ENCODE measurements at places on chromosomes 12 and 14. TPM values are rescaled to one million over a fixed set of nuclear protein-coding genes. Genes with fewer than 3 reads are reported as not detected.
A peak's percentile ranks its signal among the peaks of the same experiment; 100 is the strongest.

The TMEM132D gene
- not detected for total RNA-seq

DNA sequence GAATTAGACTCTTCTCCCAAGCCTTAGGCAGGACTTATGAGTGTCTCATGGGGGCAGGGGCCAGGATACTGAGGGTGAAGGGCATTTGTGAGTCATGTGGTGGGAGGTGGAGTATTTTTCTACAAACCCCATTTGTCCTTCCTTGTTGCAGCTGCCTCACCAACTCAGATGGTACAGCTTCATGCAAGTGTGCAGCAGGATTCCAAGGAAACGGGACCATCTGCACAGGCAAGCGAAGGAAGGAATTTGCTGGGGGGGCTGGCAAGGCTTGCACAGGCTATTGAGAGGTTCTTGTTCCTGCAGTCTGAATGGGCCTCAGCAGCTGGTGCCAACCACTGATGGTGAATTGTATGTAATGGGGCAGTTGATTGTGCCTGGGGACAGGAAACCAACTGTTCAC, 125.1 kb downstream of the STAB2 start:
- DNase-seq, result no peak

The FERMT2 gene
- total RNA-seq, result 58.6 TPM

The PRPH gene
- not detected for total RNA-seq

GRCh38 chr12:104171785-104172569, 34.0 kb upstream of the NFYB start:
- no peak for DNase-seq

- no peak for DNase-seq
These were observed 43.7 kb upstream of the HECTD1 start for GRCh38 chr14:31251028-31251958.

- no peak for DNase-seq
These were observed 47.5 kb upstream of the NR1H4 start for GRCh38 chr12:100426145-100426544.

DNA sequence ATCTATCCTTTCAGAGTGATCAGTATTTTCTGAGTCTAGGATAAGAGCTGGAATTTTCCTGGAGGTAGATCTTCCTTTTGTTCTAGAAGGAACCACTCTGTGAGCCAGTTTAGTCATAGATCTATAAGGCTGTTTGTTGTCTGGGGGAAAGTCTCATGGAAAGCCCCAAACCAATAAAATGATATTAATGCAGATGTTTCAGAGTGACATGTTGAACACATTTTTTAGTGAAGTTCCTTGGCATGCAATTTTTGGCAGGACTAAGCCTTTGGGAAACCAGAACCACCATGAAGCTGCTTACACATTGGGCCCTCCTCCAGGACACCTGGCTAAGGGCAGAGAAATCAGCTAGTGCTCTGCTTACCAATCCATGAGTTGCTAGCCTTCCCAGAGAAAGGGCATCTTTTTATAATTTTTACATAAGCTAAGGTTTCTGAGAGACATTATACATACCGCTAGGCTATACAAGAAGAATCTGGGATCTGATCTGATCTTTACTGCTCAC, 101.5 kb upstream of the PCED1B start:
- no peak for DNase-seq

The FSCB gene
- total RNA-seq, result not detected

The CCDC60 gene
- total RNA-seq, result not detected

- no peak for DNase-seq
These were observed 549.7 kb upstream of the TMEM132C start for GRCh38 chr12:127717278-127717677.

- DNase-seq, result no peak
These were observed 718 bp upstream of the TROAP start for GRCh38 chr12:49322367-49322707.

- DNase-seq, result no peak
These were observed 205.9 kb downstream of the PHLDA1 start for GRCh38 chr12:75825686-75826085.

- DNase-seq, result no peak
These were observed 7.1 kb upstream of the CGRRF1 start for GRCh38 chr14:54502602-54503001.

GRCh38 chr12:70854881-70855568, 65.5 kb downstream of the PTPRR start:
- DNase-seq, result no peak

DNA sequence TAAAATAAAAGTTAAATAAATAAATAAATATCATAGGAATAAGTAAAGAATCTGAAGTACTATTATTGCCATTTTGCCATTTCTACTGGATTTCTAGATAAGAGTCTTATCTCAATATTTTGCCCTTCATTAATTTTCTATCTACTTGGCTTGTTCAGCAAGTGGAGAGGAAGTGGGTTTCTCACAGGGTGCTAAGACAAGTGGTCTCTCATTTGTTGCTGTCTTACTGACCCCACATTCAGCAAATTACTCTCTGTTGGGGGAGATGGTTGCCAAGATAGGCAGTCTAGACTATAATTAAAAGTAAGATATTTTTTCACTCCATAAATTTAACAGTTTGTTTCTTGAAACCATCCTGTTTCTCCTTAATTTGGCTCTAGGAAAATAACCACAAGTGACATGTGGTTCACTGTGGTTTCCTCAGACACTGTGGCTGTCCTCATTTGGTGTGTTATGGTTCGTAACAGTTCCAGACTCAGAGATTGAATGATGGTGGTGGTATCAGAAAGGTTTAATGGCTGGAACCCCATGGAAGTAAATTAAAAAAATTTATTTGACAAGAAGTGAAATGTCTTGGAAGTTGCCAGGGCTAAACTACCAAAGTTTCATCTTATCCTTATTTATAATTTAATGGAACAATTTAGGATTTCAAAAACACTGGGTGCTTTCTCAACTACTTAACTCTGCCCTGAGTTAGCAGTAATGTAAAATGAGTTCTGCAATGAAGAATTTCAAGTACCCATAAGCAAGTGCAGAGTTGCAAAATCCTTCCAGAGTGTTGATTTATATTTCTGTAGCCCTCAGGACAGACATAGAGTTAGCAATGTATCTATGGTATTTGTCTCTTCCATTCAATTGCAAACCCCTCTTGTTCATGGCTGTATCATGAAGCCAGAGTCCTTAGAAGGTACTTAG, 214.8 kb downstream of the MSRB3 start:
- no peak for DNase-seq

DNA sequence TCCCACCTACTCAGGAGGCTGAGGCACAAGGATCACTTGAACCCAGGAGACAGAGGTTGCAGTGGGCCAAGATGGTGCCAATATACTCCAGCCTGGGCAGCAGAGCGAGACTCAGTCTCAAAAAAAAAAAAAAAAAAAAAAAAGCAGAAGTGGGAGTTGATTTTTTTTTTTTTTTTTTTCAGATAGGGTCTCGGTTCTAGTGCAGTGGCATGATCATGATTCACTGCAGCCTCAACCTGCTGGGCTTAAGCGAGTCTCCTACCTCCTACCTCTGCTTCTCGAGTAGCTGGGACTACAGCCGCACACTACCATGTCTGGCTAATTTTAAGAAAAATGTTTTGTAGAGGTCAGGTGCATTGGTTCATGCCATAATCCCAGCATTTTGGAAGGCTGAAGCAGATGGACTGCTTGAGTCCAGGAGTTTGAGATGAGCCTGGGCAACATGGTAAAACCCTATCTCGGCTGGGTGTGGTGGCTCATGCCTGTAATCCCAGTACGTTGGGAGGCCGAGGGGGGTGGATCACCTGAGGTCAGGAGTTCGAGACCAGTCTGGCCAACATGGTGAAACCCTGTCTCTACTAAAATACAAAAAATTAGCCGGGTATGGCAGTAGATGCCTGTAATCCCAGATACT, 16.3 kb upstream of the HSP90AA1 start:
- no peak for DNase-seq

DNA sequence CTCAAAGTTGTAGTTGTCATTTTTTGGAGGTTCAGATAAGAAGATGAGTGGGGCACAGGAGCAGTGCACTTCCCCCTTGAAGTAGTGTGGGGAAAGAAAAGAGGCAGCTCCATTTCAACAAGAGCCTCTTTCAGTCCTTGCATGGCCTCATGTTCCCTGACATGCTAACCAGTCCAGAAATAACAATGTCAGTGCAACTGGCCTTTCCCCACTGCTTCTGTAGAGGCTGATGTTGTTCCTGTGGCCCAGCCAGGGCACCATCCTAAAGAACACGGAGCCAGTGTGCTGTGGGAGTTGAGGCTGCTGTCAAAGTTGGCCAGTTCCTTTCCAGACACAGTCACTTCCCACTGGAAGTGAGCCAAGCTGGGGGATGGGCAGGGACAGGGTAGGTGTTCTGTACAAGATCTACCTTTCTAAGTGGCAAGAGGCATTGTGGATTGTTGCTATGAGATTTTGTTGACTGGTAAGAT, 77.7 kb upstream of the SLC38A2 start:
- peak; percentile 62 for DNase-seq

- DNase-seq, result no peak
These were observed 19.5 kb downstream of the FIGNL2 start for GRCh38 chr12:51829011-51829481.

GRCh38 chr12:13864081-13864673, 117.2 kb downstream of the GRIN2B start:
- DNase-seq, result peak; percentile 79

The AKAP5 gene
- total RNA-seq, result 0.22 TPM

The TAPBPL gene
- total RNA-seq, result 6.5 TPM

The ACOT4 gene
- total RNA-seq, result 0.99 TPM

The TAS2R19 gene
- 2.6 TPM for total RNA-seq

GRCh38 chr12:124829708-124830304, 33.9 kb downstream of the SCARB1 start:
- no peak for DNase-seq

DNA sequence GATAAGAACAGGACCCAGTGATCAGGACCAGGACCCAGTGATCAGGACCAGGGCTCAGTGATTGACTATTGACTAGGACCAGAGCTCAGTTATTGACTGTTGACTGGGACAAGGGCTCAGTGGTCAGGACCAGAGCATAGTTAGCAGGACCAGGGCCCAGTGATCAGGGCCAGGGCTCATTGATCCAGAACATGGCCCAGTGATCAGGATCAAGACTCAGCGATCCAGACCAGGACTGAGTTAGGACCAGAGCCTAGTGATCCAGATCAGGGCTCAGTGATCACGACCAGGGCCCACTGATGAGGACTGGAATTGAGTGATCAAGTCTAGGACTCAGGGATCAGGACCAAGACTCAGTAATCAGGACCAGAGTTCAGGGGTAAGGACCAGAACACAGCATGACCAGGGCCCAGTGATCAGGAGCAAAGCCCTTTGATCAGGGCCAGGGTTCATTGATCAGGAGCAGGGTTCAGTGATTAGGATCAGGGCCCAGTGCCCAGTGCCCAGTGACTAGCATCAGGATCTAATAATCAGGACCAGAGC, 176.0 kb downstream of the TMEM121 start:
- DNase-seq, result no peak

GRCh38 chr14:70906793-70907175, 475 bp upstream of the PCNX1 start:
- no peak for DNase-seq

GRCh38 chr12:38601949-38602348, 285.4 kb downstream of the ALG10B start:
- no peak for DNase-seq

GRCh38 chr12:67758119-67758518, 109.6 kb downstream of the DYRK2 start:
- no peak for DNase-seq

- DNase-seq, result no peak
These were observed 38.6 kb downstream of the BCL11B start for GRCh38 chr14:99233222-99234035.

The TRPV4 gene
- 1.3 TPM for total RNA-seq

- DNase-seq, result no peak
These were observed 215.9 kb upstream of the BMP4 start for GRCh38 chr14:54172562-54172961.

DNA sequence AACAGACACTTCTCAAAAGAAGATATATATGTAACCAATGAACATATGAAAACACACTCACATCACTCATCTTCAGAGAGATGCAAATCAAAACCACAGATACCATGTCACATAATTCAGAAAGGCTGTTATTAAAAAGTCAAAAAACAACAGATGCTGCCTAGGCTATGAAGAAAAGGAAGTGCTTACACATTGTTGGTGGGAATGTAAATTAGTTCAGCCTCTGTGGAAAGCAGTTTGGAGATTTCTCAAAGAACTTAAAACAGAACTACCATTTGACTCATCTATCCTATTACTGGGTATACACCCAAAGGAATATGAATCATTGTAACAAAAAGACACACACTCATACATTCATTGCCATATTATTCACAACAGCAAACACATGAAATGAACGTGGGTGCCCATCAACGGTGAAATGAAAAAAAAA, 35.1 kb downstream of the EIF2S3B start:
- peak; percentile 67 for DNase-seq

DNA sequence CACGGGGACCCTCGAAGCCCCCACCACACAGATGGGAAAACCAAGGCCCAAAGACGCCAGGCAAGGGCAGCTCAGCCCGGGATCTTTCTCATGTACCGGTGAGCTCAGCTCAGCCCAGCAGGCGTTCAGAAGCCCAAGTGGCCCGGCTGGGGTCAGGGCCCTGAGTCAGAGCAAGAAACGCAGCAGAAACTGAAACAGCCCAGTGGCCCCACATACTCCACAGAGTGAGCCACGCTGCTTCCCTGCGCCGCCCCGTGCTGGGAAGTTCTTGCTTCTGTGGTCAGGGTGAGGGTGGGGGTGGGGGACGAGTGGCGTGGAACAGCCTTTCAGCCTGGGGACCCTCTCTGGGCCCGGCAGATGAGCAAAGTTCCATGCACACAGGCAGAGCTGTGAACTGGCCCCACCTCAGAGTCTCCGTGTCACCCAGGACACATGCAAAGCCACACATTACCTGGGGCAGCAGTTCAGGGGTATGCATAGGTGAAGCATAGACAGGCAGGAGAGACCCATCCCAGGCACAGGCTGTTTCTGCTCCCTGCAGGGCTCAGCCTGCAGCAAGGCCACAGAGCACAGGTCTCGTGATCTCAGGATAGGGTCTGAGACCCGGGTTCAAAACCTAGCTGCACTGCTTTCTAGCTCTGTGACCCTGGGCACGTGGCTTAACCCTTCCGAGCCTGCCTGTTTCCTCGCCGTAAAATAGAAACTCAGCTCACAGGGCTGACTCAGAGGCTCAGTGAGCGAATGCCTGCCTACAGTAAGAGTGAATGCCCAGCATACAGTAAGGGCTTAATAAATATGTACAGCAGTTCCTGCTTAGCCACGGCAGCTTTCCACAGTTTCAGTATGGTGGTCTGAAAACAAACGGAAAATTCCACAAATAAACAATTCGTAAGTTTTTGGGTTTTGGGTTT, 21.6 kb downstream of the NCOR2 start:
- DNase-seq, result no peak

GRCh38 chr12:58532855-58533608, 387.3 kb downstream of the LRIG3 start:
- DNase-seq, result no peak

GRCh38 chr12:63152321-63152700, 1.3 kb upstream of the AVPR1A start:
- no peak for DNase-seq

GRCh38 chr14:51121096-51121495, 26.2 kb upstream of the TRIM9 start:
- no peak for DNase-seq

- DNase-seq, result no peak
These were observed 21.1 kb downstream of the FOXN4 start for GRCh38 chr12:109287811-109288469.

Data from lung microvascular endothelial cell (primary cell).